ENCODE measurements at places on chromosomes 13 and 19. TPM values are rescaled to one million over a fixed set of nuclear protein-coding genes. Genes with fewer than 3 reads are reported as not detected.

- DNase-seq: no peak
These were observed 19.6 kb upstream of the CCNA1 start for GRCh38 chr13:36412736-36413135.

Gene NDUFA11
- 224 TPM for total RNA-seq

- DNase-seq: no peak
These were observed 18.3 kb upstream of the CCNP start for GRCh38 chr19:40244579-40245317.

Gene SCEL
- not detected for total RNA-seq

Gene LILRB3
- 0.68 TPM for total RNA-seq

Gene ALG5
- 25.9 TPM for total RNA-seq

DNA sequence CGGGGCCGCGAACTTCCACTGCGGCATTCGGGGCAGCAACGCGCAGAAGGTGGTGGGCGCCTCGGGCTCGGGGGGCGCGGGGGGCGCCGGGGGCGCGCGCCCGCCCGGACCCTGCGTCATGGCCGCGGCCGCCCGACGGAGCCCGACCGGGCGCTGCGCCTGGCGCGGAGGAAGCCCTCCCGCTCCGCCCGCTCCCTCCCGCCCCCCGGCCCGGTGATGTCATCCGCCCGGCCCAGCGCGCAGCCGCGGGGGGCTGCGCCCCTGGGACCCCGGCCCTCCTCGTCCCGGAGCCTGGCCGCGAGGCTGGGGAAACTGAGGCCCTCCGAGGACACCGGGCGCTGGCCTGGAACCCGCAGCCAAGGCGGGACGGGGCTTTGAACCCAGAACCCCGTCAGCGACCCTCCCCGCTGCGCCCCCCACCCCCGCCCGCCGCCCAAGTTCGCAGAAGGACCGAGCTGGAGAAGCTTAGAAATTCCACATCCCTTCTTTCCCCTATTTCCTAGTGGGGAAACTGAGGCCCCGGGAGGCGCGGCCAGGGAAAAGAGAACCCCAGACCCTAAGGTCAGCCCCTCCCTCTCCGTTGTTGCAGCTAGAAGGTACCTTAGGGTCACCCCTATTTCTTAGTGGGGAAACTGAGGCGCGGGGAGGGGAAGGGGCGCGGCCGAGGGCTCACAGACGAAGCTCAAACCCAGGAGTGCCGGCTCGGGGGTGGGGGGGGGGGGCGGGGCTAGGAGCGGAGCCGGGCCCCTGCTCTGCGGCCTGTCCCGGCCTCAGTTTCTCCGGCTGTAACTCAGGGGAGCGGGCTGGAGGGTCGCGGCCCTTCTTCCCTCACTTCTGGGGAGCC is at the start of gene SHC2:
TSS of gene SHC2 (minus strand) at position 157 of the 844 bp plus-strand sequence. CDS start at position 120, 37 bp downstream.
- DNase-seq: no peak

DNA sequence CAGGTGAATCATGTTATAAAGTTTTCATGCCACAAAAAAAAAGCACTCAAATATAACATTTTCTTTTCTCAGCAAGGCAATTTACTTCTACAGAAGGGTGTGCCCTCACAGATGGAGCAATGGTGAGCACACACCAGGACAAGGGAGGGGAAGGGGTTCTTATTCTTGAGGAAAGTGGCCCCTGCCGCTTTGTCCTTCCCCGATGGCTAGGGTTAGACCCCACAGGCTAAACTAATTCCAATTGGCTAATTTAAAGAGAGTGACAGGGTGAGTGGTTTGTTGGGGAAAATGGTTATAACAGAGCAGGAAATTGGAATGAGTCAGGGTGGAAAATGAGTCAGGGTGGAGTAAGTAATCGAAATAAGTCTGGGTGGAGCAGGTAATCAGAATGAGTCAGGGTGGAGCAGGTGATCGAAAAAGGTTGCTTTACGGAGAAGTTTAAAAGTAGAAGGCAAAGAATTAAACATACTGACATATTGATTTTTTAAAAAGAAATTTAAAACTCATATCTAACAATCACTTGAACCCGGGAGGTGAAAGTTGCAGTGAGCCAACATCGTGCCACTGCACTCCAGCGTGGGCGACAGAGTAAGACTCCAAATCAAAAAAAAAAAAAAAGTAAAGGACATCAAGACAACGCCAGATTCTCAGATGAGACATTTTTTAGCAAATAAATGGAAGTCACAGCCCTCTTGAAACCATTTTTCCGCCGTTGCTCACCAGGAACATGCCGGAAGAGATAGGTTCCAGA is 813 bp downstream of the ZNF562 start:
- peak; percentile 51 for DNase-seq

- peak; percentile 84 for DNase-seq
These were observed 767 bp upstream of the GADD45B start for GRCh38 chr19:2475018-2475701.

Gene PLA2G4C
- 12.4 TPM for total RNA-seq

DNA sequence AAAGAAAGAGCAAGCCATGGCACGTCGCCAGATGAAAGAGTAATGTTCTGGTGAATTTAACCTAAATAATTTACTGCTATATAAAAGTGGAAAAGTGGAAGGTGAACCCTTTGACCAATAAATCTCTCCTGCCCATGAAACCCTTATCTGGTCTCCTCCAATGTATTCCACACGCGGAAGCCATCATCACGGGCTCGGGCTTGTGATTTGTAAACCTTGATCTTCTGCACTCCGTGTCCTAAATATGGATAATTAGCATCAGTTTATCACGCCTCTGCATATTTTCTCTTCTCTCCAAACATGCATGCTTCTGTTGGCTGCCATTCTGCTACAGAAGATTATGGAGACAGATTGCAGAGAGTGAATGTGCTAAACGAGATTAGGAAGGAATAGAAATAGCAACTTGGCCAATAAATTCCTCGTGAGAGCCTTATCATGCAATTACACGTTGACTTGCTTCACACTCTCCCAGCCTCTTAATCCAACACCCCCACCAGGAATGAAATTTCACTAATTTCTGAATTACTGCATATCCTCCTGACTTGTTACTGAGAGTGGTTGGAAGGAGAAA is 34.5 kb downstream of the SOX1 start:
- no peak for DNase-seq

Gene NRTN
- total RNA-seq: 0.97 TPM

- DNase-seq: no peak
These were observed 391.9 kb downstream of the IRS2 start for GRCh38 chr13:109394311-109394988.

DNA sequence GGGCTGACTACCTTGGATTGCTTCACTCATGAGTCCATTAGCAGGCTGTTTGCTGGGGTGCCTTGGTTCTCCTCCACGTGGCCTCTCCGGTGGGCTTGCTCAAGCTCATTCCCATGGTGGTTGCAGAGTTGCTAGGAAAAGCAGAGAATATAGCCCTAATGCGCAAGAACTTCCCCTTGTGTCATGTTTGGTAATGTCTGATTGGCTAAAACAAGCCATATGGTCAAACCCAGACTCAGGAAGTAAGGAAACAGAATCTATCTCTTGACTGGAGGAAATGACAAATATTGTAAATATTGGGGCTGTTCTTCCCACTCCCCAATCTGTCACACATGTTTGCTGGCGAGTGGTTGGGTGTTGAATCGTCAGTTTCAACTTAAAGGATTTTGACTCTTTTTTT is 12.1 kb downstream of the NFILZ start:
- DNase-seq: no peak

Gene ATP7B
- total RNA-seq: 0.86 TPM

DNA sequence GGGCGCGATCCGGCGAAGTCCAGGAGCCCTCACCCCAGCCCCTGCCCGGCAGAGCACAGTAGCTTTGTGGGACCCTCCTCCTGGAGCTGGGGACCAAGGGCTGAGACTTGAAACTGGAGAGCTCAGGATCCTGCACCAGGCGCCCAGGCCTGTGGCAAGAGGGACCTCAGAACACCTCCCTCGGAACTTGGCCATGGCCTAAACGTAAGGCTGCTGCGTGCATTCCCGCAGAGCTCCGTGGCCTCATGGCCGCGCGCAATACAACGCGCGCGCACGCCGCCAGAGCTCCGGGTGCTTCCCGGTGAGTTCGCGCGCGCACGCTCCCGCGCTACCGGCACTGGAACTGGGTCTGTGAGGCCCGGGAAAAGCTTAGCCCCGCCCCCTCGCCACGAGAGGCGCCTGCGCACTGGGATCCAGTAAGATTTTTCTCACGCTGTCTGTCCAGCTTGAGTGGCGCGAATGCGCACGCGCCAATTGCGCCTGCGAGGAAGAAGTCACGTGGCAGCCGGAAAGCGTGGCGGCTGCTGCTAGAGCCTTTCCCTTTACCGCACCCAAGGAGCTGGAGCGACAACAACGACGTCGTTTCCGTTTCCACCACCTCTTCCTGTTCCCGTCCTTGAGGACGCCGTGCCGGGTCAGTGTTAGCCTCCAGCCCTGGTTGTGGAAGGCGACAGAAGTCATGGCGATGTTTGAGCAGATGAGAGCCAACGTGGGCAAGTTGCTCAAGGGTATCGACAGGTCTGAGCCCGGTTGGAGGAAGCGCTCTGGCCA is at the start of gene EIF3K:
TSS of gene EIF3K (plus strand) at position 599 of the 771 bp plus-strand sequence. CDS start at position 680, 81 bp downstream.
- peak; percentile 99 for DNase-seq

GRCh38 chr13:20446900-20447299 is 78.8 kb downstream of the CRYL1 start:
- no peak for DNase-seq

DNA sequence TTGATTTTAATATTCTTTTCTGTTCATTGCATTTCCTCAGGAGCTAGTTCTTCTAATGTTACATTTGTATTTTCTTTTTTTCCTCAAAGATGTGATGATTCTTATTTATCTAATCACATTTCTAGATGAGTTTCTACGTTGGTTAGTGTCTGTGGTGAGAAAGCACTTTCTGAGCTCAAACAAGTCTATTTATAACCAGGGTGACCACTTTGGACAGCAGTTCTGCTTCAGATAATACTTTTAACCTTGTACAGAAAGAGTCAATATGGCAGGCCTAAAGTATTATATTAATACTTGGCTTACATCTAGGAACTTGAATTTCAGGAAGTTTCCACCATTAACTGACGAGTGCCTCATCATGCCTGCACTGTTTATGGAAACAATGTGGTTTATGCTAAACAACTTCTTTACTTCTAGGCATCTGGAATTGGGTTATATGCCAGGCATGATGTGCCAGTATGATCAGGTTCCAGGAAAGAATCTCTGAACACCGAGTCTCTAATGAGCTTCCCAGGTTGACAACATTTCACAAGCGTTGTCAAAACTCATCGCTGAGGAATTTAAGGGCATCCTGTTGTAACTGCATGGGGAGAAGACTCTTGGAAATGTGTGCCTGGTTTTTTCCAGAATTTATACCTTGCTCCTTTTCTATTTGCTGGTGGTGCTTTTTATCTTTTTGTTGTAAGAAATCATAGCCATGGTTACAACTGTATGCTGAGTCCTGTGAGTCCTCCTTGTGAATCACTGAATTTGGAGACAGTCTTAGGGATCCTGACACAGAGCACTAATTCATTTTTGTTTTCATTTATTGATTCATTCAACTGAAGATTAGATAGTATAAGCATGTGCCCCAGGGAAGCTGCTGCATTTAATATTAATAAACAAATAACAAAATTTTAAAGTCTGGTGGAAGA is 344.4 kb upstream of the PCDH9 start:
- DNase-seq: no peak

Measured in activated CD4-positive, alpha-beta memory T cell treated with anti-CD3 and anti-CD28 coated beads for 36 hours (primary cell).